ENCODE measurements at places on chromosomes 5 and 9.

GRCh38 chr9:108844856-108845255 is 10.9 kb downstream of the ACTL7B start:
- no peak for DNase-seq

GRCh38 chr9:100426530-100427365 is at the start of gene MSANTD3:
Gene MSANTD3, plus strand, starts transcription at chr9:100427143. Its CDS starts 14,796 bp downstream, at chr9:100441939.
- DNase-seq: no peak

DNA sequence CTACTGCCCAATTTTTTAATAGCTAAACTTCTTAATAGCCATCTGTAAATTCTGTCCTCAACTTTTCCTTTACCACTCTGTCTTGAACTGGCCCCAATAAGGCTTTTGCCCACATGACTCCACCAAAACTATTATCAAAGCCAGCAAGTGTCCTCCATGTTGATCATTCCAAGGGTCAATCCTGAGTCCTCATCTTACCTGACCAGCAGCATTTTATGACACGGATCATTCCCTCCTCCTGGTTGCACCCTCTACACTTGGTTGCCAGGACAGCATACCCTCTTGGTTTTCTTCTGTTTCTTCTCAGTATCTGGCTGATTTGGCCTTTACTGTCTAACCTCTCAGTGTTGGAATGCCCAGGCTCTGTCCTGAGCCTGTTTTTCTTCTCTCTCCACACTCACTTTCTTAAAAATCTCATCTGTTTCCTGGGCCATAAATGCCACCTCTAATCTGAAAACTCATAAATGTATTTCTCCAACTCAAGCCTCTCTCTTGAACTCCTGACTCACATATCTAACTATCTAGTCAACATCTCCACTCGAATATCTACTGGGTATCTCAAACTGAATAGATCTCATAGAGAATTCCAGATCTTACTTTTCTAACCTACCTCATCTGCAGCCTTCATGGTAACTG is 40.0 kb upstream of the CDC42SE2 start:
- no peak for DNase-seq

GRCh38 chr9:105662184-105663104 is at the start of gene TAL2:
Gene TAL2, plus strand, starts transcription at chr9:105662457. Its CDS starts 40 bp downstream, at chr9:105662497.
- no peak for DNase-seq

GRCh38 chr5:176941951-176942350 is 42.8 kb upstream of the HK3 start:
- DNase-seq: no peak

DNA sequence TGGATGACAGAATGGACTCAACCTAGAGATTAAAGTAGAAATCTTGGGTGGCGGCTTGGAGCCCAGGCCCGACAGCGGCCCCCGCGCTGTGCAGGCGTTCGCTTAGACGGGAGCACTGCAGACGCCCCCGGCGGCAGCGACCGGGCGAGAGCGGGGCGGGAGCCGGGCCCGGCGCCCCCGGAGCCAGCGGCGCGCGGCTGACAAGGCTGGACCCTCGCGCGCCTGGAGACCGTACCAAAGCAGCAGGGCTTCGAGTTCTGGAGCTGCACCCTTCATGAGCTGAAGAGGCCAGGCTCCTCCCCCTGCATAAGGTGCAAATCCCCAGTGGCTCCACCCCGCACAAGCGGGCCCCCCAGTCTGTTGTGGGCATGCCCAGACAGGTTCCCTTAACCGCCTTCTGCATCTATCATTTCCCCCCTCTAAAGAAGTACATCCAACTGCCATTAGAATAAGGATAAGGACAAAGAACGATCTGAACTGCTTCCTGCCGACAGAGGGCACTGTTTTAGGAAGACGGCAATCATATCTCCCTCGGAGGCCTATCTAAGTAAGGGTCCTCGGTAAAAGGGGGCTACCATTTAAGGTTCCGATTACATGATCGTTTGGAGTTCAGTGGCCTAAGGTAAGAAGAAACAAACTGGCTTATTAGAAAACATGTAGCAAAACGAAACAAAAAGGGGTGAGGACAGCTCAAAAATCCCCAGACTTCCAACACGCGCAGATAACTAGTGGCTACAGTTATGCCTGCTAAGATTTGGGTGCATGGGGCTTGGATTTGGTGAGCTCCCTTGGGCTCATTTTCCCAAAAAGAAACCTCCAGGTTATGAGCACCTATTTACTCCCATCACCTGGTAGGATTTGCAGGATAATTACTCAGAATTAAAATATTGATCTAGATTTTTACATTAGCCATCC is 66.3 kb downstream of the RGMB start:
- no peak for DNase-seq

DNA sequence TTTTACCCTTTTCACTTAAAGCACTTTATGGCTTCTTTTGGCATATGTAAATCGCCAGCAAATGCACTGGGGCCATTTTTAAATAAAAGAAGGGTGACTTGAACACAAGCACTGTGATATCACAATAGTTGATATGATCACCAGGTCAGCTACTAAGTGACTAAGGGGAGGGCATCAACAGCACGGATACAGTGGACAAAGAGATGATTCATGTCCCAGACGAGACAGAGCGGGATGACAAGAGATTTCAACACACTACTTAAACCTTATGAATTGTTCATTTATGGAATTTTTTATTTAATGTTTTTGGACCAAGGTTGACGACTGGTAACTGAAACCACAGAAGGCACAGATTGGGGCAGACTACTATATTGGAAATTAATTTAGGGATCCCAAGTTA is 54.1 kb downstream of the RORB start:
- no peak for DNase-seq

- no peak for DNase-seq
These were observed 60.8 kb downstream of the HINT1 start for GRCh38 chr5:131104169-131104808.

DNA sequence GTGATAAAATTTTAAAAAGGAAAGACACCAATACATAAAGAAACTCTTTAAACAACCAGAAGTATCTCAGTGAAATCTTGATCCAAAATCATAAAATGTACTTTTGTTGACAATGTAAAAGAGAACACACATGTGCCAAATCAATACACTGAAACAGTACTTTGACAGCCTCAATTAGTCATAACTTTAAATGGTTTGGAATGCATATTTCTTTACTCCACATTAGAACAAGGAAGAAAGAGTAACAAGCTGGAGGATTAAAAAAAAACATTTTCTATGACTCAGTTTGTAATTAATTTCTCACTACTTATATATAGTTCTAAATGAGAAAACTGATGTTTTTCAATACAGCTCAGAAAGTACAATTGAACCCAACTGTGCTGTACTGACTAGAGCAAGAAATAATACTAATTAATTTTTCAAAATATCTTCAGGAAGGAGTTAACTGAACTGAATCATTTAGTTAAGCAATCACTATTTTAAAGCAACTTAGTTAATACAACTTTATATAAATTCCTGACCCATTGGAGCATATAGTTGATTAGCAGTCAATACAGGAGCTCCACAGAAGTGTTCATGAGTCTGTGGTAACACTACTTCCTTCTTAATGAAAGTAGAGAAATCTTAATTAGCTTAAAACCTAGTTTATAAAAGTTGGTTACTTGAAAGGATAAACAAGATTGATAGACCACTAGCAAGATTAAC is 101.0 kb downstream of the NR3C1 start:
- peak; percentile 37 for DNase-seq

DNA sequence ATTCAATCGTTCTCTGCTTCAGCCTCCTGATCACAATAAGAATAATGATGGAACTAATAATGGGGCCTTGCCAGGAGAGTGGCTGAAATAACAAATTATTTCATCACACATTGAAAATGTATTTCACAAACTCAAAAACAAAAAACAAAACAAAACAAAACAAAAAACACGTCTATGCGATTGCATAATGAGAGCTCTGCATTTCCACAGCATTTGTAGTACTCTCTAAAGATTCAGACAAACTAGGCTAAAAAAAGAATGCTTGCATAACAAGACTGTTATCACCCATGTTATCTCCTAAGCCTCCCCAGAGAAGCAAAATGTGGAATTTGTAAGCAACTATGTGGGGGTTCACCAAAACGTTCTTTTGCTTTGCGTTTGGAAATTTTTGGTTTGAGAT is 48.1 kb downstream of the PRELID2 start:
- DNase-seq: no peak

GRCh38 chr9:128162215-128163026 is 2.4 kb downstream of the BBLN start:
- DNase-seq: no peak

- DNase-seq: no peak
These were observed 7.6 kb downstream of the TTC39B start for GRCh38 chr9:15299374-15299939.

Measured in epithelial cell of proximal tubule (primary cell).